T-helper 17 cell (primary cell): ENCODE measurements at places on chromosomes 3 and 15. TPM values are rescaled to one million over a fixed set of nuclear protein-coding genes. Genes with fewer than 3 reads are reported as not detected.

The SUSD5 gene
- total RNA-seq, result not detected

The FAM3D gene
- not detected for total RNA-seq

The CLDN18 gene
- total RNA-seq, result not detected

The BUB1B gene
- 1.1 TPM for total RNA-seq

The TPRG1 gene
- 3.1 TPM for total RNA-seq

The CCNB2 gene
- 0.73 TPM for total RNA-seq

The GPR171 gene
- total RNA-seq, result 20.7 TPM

The DNAJA4 gene
- total RNA-seq, result 30.3 TPM

The ROPN1 gene
- total RNA-seq, result not detected

DNA sequence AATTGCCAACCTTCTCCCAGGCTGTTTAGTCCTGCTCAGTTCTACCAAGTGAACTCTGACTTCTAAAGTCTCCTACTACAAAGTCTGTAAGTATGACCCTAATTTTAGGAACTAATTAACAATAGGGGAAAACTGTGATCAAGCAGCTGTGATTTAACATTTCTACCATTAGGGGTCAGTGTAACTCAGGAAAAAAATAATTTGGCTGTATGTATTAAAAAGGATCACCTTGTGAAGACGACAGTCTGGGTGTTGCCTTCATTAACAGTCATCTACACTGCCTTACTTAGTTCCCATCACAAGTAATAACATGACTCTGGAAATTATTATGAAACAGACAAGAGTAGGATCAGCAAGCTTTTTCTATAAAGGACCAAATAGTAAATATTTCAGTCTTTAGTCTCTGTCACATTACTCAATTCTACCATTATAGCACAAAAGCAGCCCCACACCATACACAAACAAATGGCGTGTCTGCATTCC lies 4.2 kb upstream of the NPHP3 start:
- no peak overlapping the region for H3K27ac ChIP-seq
- H3K4me1 ChIP-seq, result peaks cover 10% of the 10 kb centered on the region
- no peaks in the 10 kb centered on the region for H3K36me3 ChIP-seq
- no peak for DNase-seq
- no peak overlapping the region for H3K4me3 ChIP-seq

DNA sequence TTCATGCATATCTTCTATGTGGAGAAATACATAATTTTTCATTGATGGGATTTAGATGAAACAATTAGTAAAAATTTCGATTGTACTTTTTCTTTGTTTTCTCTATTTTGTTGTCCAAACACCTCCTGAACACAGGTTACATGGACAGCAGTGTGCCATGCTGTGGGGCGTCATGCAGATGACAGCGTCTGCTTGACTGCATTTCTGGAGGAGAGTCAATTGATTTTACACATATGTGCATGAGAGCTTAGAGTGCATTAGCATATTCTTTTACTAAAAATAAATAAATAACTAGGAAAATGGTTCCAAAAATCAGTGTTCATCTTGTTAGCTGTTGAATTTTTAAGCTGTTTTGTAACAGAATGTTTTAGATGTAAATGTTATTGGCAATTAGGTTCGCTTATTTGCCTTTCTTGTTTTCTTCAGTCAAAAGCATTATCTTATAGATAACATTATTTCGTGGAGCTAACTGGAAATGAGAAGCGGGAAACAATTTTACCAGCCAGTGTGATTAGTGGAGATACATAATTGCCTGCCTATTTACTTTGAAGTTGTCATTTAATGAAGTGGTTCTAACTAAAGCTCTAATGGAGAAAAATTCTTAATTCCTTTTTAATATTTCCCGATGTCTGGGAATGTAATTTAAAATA lies 82.7 kb upstream of the VGLL3 start:
- H3K4me1 ChIP-seq, result no peaks in the 10 kb centered on the region
- H3K4me3 ChIP-seq, result no peak overlapping the region
- no peak for DNase-seq
- H3K36me3 ChIP-seq, result no peaks in the 10 kb centered on the region

- no peak overlapping the region for H3K27ac ChIP-seq
- H3K4me1 ChIP-seq, result peaks cover 2% of the 10 kb centered on the region
- H3K27me3 ChIP-seq, result peaks cover 11% of the 10 kb centered on the region
- no peak for DNase-seq
These were observed 147.3 kb downstream of the TP63 start for GRCh38 chr3:189778340-189778950.

- H3K4me1 ChIP-seq, result peaks cover 37% of the 10 kb centered on the region
- no peak overlapping the region for H3K4me3 ChIP-seq
- no peak for DNase-seq
- peak overlapping the region; percentile 9 for H3K27ac ChIP-seq
These were observed 9.9 kb downstream of the ZBED2 start for GRCh38 chr3:111585217-111585616.

GRCh38 chr3:71585887-71586809 lies 2.6 kb upstream of the FOXP1 start:
- H3K4me3 ChIP-seq, result peak overlapping the region; percentile 31
- peak overlapping the region; percentile 8 for H3K27ac ChIP-seq
- peaks cover 5% of the 10 kb centered on the region for H3K36me3 ChIP-seq
- peak; percentile 6 for DNase-seq
- peaks cover 30% of the 10 kb centered on the region for H3K4me1 ChIP-seq
- no peaks in the 10 kb centered on the region for H3K27me3 ChIP-seq

GRCh38 chr15:57284535-57284934 lies 91.8 kb upstream of the CGNL1 start:
- H3K36me3 ChIP-seq, result peaks cover 12% of the 10 kb centered on the region
- peak overlapping the region; percentile 62 for H3K4me3 ChIP-seq
- H3K27ac ChIP-seq, result peak overlapping the region; percentile 92
- H3K27me3 ChIP-seq, result no peaks in the 10 kb centered on the region
- DNase-seq, result no peak

DNA sequence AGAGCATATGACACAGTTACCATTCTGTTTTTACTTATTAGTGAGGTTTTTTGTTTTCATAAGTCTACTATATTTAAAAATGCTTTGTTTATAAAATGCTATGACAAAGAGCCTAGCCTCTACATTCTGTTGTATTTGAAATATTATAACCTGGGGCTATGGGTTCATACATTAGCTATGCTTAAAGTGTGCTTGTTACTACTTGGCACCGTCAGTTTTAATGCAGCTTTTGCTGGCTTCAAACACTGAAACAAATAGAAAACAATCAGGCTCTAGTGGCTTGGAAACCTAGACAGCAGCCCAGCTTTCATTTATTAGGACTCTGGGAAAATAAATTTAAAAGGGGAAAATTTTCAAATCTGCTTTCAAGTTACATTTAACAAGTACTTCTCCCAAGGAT lies 635.9 kb downstream of the CADM2 start:
- no peaks in the 10 kb centered on the region for H3K4me1 ChIP-seq
- no peak overlapping the region for H3K4me3 ChIP-seq
- H3K27me3 ChIP-seq, result no peaks in the 10 kb centered on the region
- H3K36me3 ChIP-seq, result no peaks in the 10 kb centered on the region

DNA sequence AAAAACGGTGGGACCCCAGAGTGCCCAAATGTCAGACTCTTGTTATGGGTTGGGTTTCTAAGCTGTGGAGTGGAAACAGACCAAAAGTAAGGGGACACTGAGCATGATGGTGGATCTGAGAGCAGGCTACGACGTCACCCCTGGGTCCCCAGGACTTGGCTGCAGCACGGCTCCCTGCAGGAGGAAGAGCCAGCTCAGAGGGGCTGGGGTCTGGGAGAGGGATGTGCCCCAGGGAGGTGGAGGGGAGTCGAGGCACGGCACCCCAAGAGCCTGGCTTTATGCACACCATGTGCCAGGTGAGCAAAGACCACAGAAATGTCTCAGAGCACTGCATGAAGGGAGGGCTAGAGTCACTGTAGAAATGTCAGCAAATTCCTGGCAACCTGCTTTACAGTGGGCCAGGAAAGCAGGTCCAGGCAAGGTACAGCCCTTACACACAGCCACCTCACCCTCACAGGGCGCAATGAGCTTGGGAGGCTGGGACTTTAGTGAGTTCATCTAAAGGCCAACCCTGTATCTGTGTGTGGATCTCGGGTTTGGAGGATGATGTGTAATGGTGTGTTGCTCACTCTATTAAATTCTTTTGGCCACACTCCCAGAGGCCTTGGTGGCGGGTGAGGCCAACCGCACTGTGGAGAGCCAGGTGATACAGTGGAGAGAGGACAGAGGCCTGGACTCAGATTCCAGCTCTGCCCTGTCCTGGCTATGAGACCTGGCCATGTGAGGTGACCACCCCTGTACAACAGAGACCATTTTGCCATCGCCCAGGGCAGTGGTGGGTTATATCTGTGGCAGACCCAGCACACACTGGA lies 14.1 kb downstream of the CTSH start:
- peaks cover 4% of the 10 kb centered on the region for H3K36me3 ChIP-seq
- H3K27ac ChIP-seq, result no peak overlapping the region
- H3K4me3 ChIP-seq, result no peak overlapping the region
- no peak for DNase-seq
- H3K4me1 ChIP-seq, result peaks cover 13% of the 10 kb centered on the region

GRCh38 chr3:116020989-116021388 lies 397.7 kb downstream of the GAP43 start:
- H3K4me1 ChIP-seq, result no peaks in the 10 kb centered on the region
- DNase-seq, result no peak
- H3K4me3 ChIP-seq, result no peak overlapping the region
- H3K27me3 ChIP-seq, result peaks cover 6% of the 10 kb centered on the region
- H3K27ac ChIP-seq, result no peak overlapping the region
- H3K36me3 ChIP-seq, result no peaks in the 10 kb centered on the region

- no peak overlapping the region for H3K4me3 ChIP-seq
- H3K36me3 ChIP-seq, result no peaks in the 10 kb centered on the region
- no peaks in the 10 kb centered on the region for H3K4me1 ChIP-seq
- H3K27ac ChIP-seq, result no peak overlapping the region
- H3K27me3 ChIP-seq, result no peaks in the 10 kb centered on the region
These were observed 63.7 kb downstream of the SEMA6D start for GRCh38 chr15:47780971-47781370.

DNA sequence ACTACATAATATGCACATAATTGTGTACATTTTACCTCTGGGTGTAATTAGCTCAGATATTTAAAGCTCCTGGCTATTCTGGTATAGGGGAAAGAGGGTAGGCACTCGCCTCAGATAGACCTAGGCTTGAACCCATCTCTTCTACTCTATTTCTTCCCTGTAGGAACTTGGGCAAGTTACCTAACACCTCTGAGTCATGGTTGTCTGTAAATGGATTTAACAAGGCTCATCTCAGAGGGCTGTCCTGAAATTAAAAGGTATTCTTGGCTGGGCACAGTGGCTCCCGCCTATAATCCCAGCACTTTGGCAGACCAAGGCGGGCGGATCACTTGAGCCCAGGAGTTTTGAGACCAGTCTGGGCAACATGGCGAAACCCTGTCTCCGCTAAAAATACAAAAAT lies 30.7 kb downstream of the NANOGP8 start:
- no peaks in the 10 kb centered on the region for H3K4me1 ChIP-seq
- H3K36me3 ChIP-seq, result peaks cover 2% of the 10 kb centered on the region
- H3K27ac ChIP-seq, result no peak overlapping the region

- peak overlapping the region; percentile 66 for H3K4me3 ChIP-seq
- H3K27ac ChIP-seq, result peak overlapping the region; percentile 84
- H3K27me3 ChIP-seq, result no peaks in the 10 kb centered on the region
- H3K4me1 ChIP-seq, result peaks cover 11% of the 10 kb centered on the region
- peak; percentile 30 for DNase-seq
These were observed 20.1 kb downstream of the RFT1 start for GRCh38 chr3:53109891-53110771.

- peaks cover 3% of the 10 kb centered on the region for H3K36me3 ChIP-seq
- H3K27me3 ChIP-seq, result peaks cover 44% of the 10 kb centered on the region
- DNase-seq, result no peak
- no peak overlapping the region for H3K27ac ChIP-seq
- H3K4me3 ChIP-seq, result peak overlapping the region; percentile 77
These were observed 2.8 kb downstream of the EPHB1 start for GRCh38 chr3:134797741-134798451.

DNA sequence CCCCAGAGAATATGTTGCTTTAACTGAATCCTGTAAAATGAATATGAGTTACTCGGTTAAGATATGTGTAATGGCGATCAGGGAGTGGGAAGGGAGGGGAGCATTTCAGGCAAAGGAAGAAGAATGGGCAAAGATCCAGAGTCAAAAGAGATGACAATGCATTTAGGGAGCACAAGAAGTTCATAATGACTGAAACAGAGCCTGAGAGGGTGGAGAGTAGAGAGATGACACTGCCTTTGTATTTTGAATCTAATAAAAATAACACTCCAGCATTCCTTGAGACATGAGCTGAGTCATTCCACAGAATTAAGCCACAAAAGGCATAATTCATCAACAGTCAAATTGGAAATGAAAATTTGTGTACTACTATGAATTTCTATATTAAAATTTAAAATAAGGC lies 105.3 kb upstream of the PEX5L start:
- no peak for DNase-seq
- H3K36me3 ChIP-seq, result no peaks in the 10 kb centered on the region
- no peaks in the 10 kb centered on the region for H3K4me1 ChIP-seq
- no peak overlapping the region for H3K4me3 ChIP-seq

DNA sequence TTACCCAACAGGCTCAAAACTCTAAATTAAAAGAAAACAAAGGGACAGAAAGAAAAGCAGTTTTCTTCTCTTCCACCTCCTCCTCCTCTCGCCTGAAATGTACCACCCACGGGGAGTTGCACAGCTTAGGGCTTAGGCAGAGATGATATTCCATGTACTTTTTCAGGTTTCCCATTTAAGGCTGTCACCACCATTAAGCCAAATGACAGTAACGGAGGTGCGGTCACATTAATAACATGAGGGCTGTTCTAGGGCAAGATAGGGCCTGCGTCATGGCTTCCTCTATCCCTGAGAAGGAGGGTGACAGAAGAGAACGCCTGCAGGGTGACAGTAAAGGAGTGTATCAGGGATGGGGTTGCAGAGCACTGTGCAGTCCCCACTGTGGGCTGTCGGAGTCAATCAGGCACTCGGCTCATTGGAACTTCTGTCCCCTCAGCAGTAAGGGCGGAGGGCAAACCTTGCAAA lies 51.7 kb upstream of the TJP1 start:
- H3K27me3 ChIP-seq, result peaks cover 32% of the 10 kb centered on the region
- no peaks in the 10 kb centered on the region for H3K36me3 ChIP-seq
- DNase-seq, result no peak
- no peak overlapping the region for H3K4me3 ChIP-seq
- H3K27ac ChIP-seq, result no peak overlapping the region

GRCh38 chr15:96355568-96356187 lies 25.2 kb downstream of the NR2F2 start:
- H3K27me3 ChIP-seq, result peaks cover 48% of the 10 kb centered on the region
- no peak overlapping the region for H3K27ac ChIP-seq
- no peak for DNase-seq
- peaks cover 9% of the 10 kb centered on the region for H3K4me1 ChIP-seq
- peaks cover 2% of the 10 kb centered on the region for H3K36me3 ChIP-seq

- H3K27me3 ChIP-seq, result no peaks in the 10 kb centered on the region
- H3K4me1 ChIP-seq, result peaks cover 6% of the 10 kb centered on the region
- no peak overlapping the region for H3K4me3 ChIP-seq
These were observed 330.8 kb downstream of the TIGIT start for GRCh38 chr3:114624571-114625181.

DNA sequence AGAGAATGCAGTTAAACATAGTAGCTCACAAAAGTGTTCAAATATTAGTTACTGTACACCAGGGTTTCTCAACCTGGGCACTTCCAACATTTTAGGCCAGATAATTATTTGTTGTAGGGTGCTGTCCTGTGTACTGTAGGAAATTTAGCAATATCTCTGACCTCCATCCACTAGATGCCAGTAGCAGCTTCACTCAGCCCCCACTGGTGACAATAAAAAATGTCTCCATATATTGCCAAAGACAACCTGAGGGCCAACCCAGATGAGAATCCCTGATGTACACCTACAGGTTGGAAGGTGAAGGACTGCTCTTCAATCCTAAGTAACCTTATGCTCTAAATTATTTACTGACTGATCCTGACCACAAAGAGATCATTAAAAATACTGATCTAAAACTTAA lies 32.5 kb downstream of the DCUN1D1 start:
- no peak overlapping the region for H3K4me3 ChIP-seq
- H3K27ac ChIP-seq, result no peak overlapping the region
- H3K4me1 ChIP-seq, result peaks cover 9% of the 10 kb centered on the region
- peaks cover 14% of the 10 kb centered on the region for H3K36me3 ChIP-seq
